ENCODE measurements at places on chromosomes 6 and 20.

DNA sequence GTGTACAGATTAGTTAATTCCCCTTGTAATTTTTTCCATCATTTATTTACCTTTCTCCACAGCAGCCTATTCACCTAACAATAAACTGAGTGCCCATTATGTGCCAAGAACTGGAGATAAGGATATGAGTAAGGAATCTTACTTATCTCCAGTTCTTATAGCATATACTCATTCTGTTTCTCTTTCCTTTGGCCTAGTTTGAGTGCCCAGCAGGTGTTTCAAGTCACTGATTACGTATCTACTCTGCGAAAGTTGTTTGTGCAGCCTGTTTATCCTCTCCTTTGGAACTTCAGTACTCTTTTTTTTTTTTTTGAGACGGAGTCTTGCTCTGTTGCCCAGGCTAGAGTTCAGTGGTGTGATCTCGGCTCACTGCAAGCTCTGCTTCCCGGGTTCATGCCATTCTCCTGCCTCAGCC is 17.3 kb upstream of the POU5F1 start:
- no peak for DNase-seq

- DNase-seq, result no peak
Measured at GRCh38 chr6:53316142-53316541, 32.6 kb downstream of the ELOVL5 start.

DNA sequence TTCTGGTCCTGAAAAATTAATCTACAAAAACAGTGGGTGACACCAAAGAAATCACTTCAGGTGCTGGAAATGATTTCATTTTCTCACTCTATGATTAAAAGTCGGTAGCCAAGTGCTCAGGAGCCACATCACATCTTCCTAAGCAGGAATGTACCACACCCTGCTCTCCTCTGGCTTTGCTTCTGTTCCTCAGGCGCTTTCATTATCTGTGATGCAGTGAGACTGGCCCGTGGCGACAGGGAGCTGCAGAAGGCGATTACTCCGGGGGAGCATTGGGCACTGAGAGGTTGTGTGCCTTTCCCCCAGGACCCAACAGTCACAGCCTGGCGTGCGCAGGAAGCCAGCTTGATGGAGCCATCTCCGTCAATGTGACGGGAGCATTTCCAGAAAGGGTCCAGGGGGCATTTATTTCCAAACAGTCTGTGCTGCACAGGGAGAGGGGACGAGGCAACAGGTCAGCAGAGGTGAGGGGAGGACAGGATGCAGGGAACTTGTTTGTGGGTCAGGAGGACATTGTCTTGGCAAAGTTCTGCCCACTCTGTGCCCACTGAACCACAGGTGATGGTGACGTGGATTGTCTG is 5.6 kb upstream of the ZNF831 start:
- no peak for DNase-seq

- no peak for DNase-seq
Measured at GRCh38 chr6:89162047-89162371, 16.2 kb downstream of the PM20D2 start.

GRCh38 chr6:56595490-56596122 is 47.1 kb downstream of the DST start:
- no peak for DNase-seq

GRCh38 chr6:159047891-159048685 is 3.3 kb upstream of the TAGAP start:
- no peak for DNase-seq

DNA sequence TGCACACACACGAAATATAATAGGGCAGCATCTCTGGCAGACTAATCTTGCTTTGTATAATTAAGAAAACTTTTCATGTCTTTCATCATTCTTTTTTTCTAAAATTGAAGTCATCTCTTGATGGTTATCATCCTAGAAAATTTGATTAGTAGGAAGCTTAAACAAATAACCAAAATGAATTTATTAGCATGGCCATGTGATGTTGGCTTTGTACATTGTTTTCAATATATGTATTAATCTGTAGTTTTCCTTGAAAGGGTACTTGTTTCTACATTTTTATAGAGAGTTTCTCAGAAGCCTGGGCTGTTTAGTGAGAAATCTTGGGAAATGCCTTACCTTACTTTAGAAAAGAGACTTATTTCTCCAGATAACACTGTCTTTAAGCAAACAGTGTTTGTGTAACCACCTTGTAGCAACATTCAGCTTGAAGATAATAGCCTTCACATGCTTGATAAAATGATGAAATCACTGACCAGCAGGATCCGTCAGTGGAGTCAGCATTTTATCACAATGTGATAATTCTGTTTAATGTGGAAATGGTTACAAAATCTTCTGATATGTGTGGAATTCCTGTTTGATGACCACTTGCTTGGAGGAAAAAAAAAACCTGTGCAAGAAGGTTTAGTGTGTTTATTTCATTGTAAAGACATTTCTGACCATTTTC is 147.8 kb downstream of the MACROD2 start:
- DNase-seq, result no peak

GRCh38 chr6:40671001-40671693 is 84.0 kb upstream of the LRFN2 start:
- DNase-seq, result no peak

- no peak for DNase-seq
Measured at GRCh38 chr20:35952480-35953386, 1.6 kb downstream of the SCAND1 start.

DNA sequence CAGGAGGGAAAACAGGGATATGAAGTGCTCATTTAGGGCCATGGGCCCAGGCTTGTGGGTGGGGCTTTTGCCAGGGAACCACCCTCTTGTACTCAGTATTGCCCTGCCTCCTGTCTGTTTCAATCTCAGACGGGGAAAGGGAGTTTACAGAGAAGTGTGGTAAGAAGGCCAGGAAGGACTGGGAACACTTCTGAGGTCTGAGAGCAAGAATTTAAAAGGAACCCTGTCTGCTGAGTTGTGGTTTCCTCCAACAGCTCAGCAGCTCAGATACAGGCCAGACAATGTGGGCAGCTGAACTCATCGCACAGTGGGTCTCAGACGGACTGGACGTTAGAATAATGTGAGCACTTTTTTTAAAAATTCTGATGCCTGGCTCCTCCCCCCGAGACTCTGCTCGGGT is 354.1 kb upstream of the ARID1B start:
- DNase-seq, result no peak

Data from stimulated activated CD4-positive, alpha-beta T cell treated with anti-CD3 and anti-CD28 coated beads, Interleukin-1b, Interleukin-23, amount 100 ng/mL, for 24 hours (primary cell).